Psoas muscle (tissue), 8 donors: ENCODE measurements at places on chromosomes 11 and 22. TPM values are rescaled to one million over a fixed set of nuclear protein-coding genes. Genes with fewer than 3 reads are reported as not detected.

DNA sequence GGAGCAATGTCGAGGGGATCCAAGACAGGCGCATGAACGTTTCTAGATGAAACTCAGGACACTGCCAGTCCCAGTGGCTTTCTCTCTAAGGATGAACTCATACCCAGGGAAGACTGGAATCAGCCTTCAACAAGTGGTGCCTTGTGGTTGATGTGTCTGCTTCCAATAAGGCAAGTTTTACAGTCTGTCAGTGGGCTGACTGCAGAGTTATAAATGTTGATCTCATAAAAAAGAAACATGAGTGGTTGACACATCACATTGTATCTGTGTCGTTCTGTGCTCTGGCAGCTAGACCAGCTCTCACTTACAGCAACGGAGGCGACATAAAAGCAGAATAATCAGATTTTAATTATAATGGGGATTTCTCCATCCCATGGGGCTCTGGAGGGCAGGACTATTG, 96.7 kb downstream of the SNX19 start:
- no peak for DNase-seq

- no peak for DNase-seq
Measured at GRCh38 chr11:111427471-111427912, 48.4 kb upstream of the POU2AF1 start.

DNA sequence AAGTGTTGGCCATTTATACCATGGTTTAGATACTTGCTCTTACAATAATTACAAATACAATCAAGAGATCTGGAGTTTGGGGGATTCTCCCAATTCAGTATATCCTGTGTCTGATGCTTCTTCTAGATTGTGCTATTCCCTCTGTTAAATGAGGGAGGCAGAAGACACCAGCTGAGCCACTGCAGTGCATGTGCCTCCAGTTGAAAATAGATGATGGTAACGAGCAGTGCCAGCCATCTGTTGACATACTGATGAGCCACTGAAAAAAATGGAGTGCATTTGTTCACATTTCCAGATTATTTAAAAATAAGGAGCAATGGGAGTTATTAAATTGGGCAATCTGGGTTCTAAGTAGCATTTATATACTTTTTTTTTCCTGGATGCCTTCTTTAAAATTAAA, 1428.0 kb upstream of the TENM4 start:
- DNase-seq, result no peak

Gene PATE4
- total RNA-seq, result not detected

DNA sequence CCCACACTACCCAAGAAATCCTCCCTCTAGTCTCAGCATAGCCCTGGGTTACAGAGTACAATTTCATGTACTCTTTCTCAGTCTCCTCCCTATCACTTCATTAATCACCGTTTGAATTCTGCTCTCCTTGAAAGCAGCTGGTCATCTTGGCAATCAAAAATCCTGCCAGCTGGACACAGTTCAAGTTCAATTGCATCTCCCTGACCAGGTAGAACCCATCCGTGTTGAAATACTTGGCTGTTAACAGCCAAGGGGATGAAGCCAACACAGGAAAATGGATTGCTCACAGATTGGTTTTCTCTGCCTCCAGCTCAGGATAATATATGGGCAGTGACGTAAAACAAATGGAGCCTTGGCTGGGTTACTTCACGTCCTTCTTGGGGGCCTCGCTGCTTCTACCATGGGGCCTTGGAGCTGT, 55.1 kb upstream of the GRK3 start:
- no peak for DNase-seq

Gene UBXN1
- total RNA-seq, result 154 TPM

Gene VSIG10L2
- total RNA-seq, result not detected

DNA sequence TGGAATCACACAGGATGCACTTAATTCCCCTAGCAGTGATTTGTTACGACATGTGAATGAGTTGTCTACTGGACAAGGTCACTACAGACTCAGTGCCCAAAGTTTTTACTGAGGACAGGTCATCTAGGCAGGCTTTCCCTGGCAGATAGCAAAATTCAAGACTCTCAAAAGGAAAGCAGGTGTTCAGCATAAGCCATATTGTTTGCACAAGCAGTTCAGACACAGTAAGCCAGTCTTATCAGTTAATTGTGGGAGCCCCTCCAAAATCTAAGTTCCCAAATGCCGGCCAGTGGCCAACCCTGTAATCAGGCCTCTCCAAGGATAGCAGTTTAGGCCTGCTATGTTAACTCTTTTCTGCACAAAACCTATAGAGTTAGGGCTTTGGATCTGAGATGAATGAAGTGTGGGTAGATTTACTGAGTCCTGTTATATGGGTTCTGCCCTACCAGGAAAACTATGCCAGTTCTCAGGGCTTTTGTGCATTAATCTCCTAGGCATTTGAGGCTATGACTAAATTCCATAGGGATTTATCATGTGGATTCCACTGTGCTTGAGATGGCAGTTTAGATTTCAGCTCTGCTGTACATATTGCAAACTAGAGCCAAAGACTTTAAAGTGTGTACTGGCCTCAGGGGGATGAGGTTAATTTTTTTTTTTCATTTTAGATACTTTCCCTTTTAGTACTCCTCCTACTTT, 4.8 kb upstream of the ARHGEF12 start:
- no peak for DNase-seq

- no peak for DNase-seq
Measured at GRCh38 chr22:32692371-32692770, 109.1 kb upstream of the TIMP3 start.

GRCh38 chr11:16242806-16243205, 113.5 kb downstream of the SOX6 start:
- DNase-seq, result no peak

DNA sequence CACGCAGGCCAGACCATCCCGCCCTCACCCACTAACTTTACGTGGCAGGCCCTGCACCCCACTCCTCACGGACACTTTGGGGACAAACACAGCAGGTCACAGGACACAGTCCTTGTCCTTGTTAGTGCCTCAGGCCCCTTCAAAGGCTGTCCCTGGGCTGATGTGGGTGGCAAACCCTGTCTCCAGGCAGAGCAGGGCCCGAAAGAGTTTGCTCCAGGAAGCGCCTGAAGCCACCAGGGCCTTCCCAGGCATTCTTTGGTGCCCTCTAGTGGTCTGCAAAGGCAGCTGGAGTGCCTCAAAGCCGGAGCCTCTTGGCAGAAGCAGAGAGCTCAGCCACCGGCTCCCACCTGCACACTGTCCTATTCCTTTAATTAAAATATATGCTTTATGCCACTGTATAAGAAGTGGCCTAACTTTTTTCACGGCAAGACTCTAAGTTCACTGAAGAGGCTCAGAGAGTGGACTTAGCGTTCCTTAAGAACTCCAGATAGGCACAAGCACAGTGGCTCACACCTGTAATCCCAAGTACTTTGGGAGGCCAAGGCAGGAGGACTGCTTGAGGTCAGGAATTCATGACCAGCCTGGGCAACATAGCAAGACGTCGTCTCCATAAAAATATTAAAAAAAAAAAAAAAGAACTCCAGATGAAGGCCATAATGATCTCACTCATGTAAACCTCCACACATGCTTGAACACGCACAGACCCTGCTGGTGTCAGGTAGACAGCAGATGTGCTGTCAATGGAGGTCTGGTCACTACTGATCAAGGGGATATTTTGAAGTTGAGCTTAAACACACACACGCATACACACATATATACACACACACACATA, 11.1 kb downstream of the TXN2 start:
- peak; percentile 76 for DNase-seq

GRCh38 chr22:33467080-33467479, 408.9 kb upstream of the SYN3 start:
- DNase-seq, result no peak

DNA sequence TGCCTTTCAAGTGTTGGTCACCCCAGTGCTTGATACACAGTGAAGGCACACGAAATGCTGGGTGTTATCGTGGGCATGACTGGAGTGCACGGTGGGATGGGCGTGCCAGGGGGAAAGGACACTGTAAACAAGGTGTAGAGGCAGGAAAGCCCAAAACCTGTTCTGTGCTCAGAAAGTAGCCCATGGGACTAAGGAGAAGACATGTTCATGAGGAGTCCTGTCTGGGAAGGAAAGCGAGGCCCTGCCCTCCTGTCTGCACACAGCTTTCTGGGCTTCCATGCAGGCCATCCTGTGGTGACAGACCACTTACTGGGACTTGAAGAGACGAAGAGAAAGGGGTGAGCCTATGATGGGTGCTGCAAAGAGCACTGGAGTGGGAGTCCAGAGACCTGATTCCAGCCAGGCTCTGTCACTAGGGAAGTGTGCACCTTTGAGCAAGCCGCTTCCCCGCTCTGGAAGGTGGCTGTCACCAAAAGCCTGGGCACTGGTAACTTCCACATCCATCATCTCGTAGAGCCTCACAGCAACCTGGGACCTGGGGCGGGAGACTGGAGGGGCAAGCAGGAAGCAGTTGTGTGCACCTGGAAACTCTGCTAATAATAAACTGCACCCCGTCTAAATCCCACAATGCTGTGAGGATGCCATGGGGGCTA, 846 bp upstream of the POU2F3 start:
- DNase-seq, result no peak

DNA sequence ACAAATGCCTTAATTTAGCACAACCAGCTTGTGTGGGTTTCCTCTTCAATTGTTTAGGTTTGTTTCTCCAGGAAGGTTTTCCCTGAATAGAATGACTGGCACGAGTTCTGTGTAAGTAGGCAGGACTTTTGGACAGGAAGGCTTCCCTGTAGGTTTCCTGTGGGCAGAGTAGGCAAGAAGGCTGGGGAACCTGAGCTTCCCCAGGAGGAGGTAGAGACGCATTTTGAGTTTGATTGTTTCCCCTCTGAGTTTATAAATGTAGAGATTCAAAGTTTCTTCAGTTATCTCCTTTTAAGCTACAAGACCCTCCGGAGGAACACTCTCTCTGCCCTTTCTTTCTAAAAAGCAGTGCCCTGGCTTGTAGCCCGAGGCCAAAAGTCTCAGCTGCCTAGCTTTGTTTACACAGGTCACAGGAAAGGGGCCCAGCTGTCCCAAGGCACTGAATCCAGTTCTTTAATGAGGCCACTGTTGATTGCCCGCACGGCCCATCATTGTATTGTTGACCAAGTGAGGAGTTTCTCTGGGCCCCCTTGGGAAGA, 66.6 kb upstream of the RDX start:
- DNase-seq, result no peak

Gene TAF10
- 87.0 TPM for total RNA-seq

GRCh38 chr11:88384669-88385005, 47.1 kb upstream of the CTSC start:
- no peak for DNase-seq

Gene CATSPERZ
- total RNA-seq, result not detected

DNA sequence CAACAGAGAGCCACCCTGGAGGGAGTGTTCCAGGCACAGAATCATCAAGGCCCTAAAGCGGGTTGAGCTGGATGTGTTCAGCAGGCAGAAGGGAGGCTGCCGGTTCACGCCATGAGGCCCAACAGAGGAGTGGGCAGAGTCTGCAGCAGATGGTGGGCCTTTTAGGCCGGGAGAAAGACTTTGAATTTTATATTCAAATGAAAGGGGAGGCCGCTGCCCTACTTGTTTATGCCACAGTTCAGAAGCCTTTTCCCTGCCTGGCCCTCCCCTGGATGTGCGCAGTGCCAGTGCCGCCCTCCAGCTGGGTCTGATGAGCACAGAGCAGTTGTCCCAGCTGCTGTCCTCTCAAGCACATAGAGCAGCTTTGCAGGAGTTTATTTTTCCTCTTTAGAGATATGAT, 46.9 kb upstream of the TTC12 start:
- DNase-seq, result no peak

- no peak for DNase-seq
Measured at GRCh38 chr11:86180423-86180822, 64.1 kb upstream of the EED start.

GRCh38 chr11:11558396-11558795, 63.4 kb downstream of the GALNT18 start:
- DNase-seq, result no peak

DNA sequence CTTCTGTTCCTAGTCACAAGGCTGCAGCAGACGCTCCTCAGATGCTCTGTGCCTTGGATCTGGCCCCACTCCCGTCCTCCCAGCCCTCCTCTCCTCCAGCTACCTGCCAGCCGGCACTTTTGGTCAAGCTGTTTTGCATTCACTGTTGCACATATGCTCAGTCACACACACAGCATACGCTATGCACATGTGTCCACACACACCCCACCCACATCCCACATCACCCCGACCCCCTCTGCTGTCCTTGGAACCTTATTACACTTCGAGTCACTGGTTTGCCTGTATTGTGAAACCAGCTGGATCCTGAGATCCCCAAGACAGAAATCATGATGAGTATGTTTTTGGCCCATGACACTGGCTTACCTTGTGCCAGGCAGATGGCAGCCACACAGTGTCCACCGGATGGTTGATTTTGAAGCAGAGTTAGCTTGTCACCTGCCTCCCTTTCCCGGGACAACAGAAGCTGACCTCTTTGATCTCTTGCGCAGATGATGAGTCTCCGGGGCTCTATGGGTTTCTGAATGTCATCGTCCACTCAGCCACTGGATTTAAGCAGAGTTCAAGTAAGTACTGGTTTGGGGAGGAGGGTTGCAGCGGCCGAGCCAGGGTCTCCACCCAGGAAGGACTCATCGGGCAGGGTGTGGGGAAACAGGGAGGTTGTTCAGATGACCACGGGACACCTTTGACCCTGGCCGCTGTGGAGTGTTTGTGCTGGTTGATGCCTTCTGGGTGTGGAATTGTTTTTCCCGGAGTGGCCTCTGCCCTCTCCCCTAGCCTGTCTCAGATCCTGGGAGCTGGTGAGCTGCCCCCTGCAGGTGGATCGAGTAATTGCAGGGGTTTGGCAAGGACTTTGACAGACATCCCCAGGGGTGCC, 109.8 kb downstream of the BCR start:
- DNase-seq, result peak; percentile 73

DNA sequence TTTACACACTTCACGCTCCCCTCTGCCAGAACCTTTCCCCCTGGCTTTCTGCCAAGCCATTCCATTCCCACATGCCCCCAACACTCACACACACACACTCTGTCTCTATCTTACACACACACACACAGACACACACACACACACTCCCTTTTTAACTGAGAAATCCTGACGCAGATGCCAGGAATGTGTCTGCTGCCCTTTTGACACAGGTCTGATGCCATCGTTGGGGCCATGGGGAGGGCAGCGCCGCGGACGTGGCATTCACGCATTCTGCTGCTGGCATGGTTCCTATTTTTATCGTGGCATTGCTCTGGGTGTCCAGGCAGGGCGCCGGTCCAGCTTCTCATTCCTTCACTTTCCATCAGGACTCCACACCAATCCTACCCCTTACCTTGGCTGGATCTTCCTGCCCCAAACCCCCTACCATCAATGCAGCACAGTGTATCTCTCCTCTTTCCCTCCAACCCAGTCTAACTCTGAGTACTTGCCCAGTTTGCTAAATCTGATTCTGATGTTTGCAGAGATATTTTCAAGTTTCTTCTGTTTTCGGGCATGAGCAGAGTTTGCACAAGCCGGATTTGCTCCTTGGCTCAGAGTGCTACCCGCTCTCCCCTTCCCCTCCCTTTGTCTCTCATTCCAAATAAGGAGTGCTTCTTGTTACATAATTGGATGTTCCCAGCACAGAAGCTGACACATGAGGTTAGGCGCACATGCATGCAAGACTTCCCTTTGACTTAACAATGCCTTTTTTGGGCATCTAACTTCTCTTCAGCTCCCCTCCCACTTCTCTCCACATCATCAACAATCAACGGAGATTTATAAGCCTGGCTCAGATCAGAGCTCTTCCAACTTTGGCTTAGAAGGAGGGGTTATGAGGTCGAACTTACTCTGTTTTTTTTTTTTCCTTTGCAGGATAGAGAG, 18.8 kb downstream of the SNX19 start:
- DNase-seq, result peak; percentile 65
